ENCODE measurements at places on chromosomes 6 and 20.

GRCh38 chr6:145544514-145544913 is 190.8 kb downstream of the EPM2A start:
- DNase-seq, result no peak

GRCh38 chr6:136823128-136823660 is 802 bp downstream of the PEX7 start:
- DNase-seq, result no peak

GRCh38 chr6:24660105-24660504 is 6.6 kb downstream of the TDP2 start:
- DNase-seq, result no peak

DNA sequence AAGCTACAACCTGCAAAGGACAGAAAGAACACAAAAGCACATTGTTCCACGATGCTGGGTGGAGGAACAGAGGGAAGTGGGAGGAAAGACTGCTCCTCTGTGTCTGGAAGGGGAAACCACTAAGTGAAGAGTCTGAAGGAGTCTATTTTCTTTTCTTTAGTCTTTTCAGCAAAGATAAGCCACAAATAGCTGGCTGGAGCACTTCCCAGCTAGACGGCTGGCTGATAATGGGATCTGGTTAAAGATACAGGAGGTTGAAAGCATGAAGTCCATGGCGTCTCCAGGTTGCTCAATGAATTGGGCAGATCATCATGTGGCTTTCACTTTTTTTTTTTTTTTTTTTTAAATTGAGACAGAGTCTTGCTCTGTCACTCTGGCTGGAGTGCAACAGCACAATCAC is 154.0 kb upstream of the KCNG1 start:
- no peak for DNase-seq

- no peak for DNase-seq
Observed at GRCh38 chr20:38609815-38610214, 8.2 kb downstream of the ARHGAP40 start.

Data from NCI-H1930 (cell line).